ENCODE measurements at places on chromosomes 3 and 15. TPM values are rescaled to one million over a fixed set of nuclear protein-coding genes. Genes with fewer than 3 reads are reported as not detected.

The FGF12 gene
- polyA plus RNA-seq, result 0.03 TPM

The TRPM1 gene
- 0.16 TPM for polyA plus RNA-seq

The SERPINI1 gene
- polyA plus RNA-seq, result 8.4 TPM

The SNTN gene
- polyA plus RNA-seq, result not detected

The CASR gene
- polyA plus RNA-seq, result not detected

The CADM2 gene
- 0.37 TPM for polyA plus RNA-seq

GRCh38 chr3:193845144-193845543 is 252.1 kb downstream of the OPA1 start:
- H3K27ac ChIP-seq, result no peak overlapping the region
- DNase-seq, result no peak
- no peak overlapping the region for H3K4me3 ChIP-seq

DNA sequence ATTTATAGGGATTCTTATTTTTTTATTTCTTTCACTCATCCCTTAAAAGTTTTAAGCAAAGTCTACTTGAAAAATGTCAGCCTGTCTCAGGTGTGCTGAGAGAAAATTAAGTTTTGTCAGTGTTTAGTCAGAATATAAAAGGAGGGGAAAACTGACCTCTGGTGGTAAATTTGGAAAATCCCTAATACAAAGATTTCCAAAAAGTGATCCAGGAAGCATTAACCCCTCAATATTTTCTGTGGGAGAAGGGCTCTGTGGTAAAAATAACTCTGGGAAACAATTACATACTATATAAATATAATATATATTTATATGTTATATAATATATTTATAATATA is 41.0 kb upstream of the FRMD4B start:
- DNase-seq, result no peak
- no peaks in the 10 kb centered on the region for H3K4me1 ChIP-seq
- H3K4me3 ChIP-seq, result no peak overlapping the region
- no peaks in the 10 kb centered on the region for H3K27me3 ChIP-seq
- H3K36me3 ChIP-seq, result no peaks in the 10 kb centered on the region

DNA sequence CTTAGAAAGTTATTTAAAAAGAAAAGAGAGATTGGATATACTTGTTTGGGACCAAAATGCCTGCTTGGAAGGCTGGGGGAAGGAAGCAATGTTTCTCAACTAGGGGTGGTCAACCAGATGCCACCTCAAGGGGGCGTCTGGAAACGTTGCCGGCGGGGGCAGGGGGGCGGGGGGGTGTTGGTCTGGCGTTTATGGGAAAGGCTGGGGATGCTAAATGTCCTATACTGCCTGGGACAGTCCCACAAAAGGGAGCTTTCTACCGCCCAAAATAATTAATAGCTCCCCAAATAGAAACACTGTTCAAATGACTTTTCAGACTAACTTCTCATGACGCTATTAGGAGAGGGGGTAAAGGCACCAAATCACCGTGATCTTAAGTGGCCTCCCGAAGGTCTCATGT is 2.2 kb downstream of the POLG start:
- no peak overlapping the region for H3K4me3 ChIP-seq
- no peak overlapping the region for H3K27ac ChIP-seq
- no peaks in the 10 kb centered on the region for H3K27me3 ChIP-seq
- peak; percentile 52 for DNase-seq
- H3K36me3 ChIP-seq, result peaks cover 57% of the 10 kb centered on the region
- peaks cover 59% of the 10 kb centered on the region for H3K4me1 ChIP-seq

- H3K4me1 ChIP-seq, result peaks cover 54% of the 10 kb centered on the region
- peak overlapping the region; percentile 31 for H3K4me3 ChIP-seq
- DNase-seq, result peak; percentile 83
- no peaks in the 10 kb centered on the region for H3K27me3 ChIP-seq
- peak overlapping the region; percentile 89 for H3K27ac ChIP-seq
- no peaks in the 10 kb centered on the region for H3K36me3 ChIP-seq
Observed at GRCh38 chr3:10389995-10390394, 69.1 kb upstream of the SEC13 start.

DNA sequence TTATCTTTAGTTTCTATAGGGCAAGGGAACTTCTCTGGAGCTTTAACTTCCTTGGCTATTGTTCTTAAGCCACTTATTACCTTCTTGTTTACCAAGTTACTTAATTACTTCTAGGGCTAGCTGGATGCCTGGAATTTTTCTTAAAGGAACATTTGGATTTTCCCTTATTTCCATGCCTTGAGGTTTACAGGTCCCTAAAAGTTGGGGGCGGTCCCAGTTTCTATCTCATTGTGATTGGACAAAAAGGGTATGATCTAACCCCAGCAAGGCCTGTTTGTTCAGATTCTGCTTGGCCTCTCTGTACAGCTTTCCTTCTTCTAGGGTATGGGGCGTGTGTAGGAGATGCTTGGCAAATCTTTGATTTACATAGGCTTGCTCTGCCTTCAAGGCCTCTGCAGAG is 17.4 kb downstream of the PDHB start:
- H3K27me3 ChIP-seq, result no peaks in the 10 kb centered on the region
- H3K4me3 ChIP-seq, result no peak overlapping the region
- H3K27ac ChIP-seq, result no peak overlapping the region
- H3K36me3 ChIP-seq, result peaks cover 12% of the 10 kb centered on the region
- DNase-seq, result no peak

- H3K27ac ChIP-seq, result no peak overlapping the region
- H3K4me1 ChIP-seq, result peaks cover 46% of the 10 kb centered on the region
- DNase-seq, result peak; percentile 31
- no peaks in the 10 kb centered on the region for H3K27me3 ChIP-seq
- no peak overlapping the region for H3K4me3 ChIP-seq
Observed at GRCh38 chr3:125132815-125133214, 77.0 kb upstream of the HEG1 start.

DNA sequence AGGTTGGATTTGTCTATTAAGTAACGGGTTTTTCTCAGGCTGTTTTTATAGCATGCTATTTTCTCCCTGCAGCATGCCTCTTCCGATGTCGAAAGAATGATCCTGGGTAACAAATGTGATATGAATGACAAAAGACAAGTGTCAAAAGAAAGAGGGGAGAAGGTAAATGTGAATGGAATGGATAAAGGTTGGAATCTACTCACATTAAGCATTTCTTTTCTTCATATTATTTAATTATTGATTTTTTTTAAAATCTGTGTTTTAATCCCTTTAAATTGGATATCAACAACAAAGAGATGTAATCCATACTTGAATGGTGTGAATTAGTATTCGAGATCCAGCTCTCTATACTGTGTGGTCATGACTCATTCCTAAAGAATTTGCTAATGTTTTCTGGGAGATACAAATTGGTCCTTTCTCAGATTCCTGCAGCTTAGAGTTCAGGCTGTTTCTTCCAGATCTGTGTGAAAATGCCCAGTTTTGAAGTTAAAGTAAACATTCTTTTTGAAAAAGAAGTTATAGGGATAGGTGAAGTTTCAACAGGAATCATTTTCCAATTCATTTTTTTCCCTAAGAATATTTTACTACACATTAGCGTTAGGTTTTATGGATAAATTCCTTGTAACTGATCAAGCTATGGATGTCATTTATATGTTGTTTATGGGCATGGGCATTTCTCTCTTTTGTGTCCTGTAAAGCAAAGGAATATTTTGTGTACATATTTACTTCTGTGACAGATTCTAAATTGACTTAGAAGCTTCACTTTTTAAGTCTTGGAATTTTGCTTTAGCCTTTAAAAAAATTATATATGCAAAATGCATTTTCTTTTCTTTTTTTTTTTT is 20.8 kb upstream of the APH1B start:
- H3K27me3 ChIP-seq, result no peaks in the 10 kb centered on the region
- H3K4me1 ChIP-seq, result no peaks in the 10 kb centered on the region
- no peak overlapping the region for H3K27ac ChIP-seq
- H3K36me3 ChIP-seq, result peaks cover 18% of the 10 kb centered on the region

- no peak for DNase-seq
- H3K27me3 ChIP-seq, result no peaks in the 10 kb centered on the region
- no peak overlapping the region for H3K4me3 ChIP-seq
- H3K27ac ChIP-seq, result no peak overlapping the region
Observed at GRCh38 chr15:76140074-76140464, 80.3 kb downstream of the TMEM266 start.

DNA sequence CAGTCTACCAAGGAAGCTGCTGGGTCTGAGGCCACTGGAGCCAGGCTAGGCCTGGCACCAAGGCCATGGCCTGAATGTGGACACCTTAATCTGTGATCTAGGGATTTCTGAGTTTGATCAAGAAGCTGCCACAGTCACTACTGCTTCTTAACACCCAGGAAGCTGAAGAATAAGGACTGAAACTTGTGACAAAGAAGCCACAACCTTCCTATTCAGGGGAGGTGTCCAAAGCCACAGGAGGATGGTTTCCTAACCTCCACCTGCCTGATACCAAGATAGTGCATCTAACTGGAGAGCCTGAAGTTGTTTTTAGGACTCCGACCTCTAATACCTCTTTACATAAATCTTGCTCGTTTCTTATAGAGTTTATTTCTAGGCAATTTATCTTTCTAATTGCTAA is 5.5 kb upstream of the ANO10 start:
- no peak overlapping the region for H3K27ac ChIP-seq
- H3K4me3 ChIP-seq, result no peak overlapping the region
- H3K36me3 ChIP-seq, result no peaks in the 10 kb centered on the region
- DNase-seq, result no peak
- peaks cover 4% of the 10 kb centered on the region for H3K4me1 ChIP-seq
- H3K27me3 ChIP-seq, result no peaks in the 10 kb centered on the region

DNA sequence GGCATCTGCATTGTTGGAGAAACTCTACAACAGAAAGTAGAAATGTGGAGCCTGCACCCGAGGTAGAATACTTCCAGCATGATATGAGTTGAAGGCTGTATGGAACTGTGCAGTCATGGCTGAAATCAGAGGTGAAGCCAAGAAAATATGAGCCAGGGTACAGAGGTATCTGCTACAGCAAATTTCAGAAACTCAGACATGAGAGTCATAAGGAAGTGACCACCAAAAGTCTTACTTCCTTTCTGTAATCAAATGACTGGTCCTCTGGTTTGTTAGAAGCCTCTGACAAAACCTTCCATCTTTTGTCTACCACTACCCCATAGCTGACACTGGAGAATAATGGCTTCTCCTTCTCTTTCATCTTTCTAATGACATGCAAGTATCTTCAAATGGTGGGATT is 159.4 kb downstream of the TMEM108 start:
- no peak overlapping the region for H3K27ac ChIP-seq
- no peak overlapping the region for H3K4me3 ChIP-seq
- H3K4me1 ChIP-seq, result no peaks in the 10 kb centered on the region
- no peaks in the 10 kb centered on the region for H3K36me3 ChIP-seq

GRCh38 chr3:188533612-188534357 is 379.8 kb downstream of the LPP start:
- no peak overlapping the region for H3K4me3 ChIP-seq
- no peak for DNase-seq
- no peaks in the 10 kb centered on the region for H3K27me3 ChIP-seq
- peaks cover 3% of the 10 kb centered on the region for H3K36me3 ChIP-seq

DNA sequence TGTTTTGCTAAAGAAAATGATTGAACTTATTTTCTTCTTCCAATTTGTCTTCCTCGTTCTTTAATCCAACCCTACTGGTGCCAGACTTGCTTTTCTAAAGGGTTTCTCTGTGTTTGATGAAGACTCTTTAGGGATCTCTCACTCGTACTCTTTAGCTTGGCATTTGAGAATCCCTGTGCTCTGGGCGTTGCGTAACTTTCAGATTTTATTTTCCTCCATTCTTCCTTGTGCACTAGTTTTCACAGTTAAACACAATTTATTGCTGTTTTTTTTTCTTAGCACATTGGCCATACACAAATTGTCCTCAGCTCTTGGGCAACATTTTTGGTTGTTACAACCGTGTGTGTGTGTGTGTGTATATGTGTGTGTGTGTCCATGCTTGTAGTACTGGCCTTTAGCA is 95.8 kb upstream of the ADAMTSL3 start:
- H3K27me3 ChIP-seq, result no peaks in the 10 kb centered on the region
- no peak overlapping the region for H3K4me3 ChIP-seq
- H3K27ac ChIP-seq, result no peak overlapping the region
- H3K36me3 ChIP-seq, result no peaks in the 10 kb centered on the region
- no peak for DNase-seq
- no peaks in the 10 kb centered on the region for H3K4me1 ChIP-seq

DNA sequence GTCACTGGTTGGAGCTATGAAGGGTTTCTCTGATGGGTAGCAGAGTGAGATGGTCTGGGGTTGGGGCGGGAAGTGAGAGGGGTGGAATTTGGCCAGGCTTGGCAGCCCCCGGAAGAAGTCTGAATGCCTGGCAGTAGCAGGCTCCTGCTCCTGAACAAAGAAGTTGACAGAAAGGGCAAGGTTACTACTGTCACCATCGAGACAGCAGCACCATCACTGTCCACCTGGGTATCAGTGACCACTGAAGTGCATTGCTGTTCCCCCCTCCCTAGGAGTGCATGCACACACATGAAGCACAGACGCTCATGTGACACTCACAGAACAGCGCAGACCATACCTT is 42.9 kb downstream of the COLQ start:
- no peaks in the 10 kb centered on the region for H3K36me3 ChIP-seq
- H3K4me1 ChIP-seq, result no peaks in the 10 kb centered on the region
- no peak overlapping the region for H3K27ac ChIP-seq
- no peak overlapping the region for H3K4me3 ChIP-seq
- no peak for DNase-seq
- no peaks in the 10 kb centered on the region for H3K27me3 ChIP-seq

- H3K36me3 ChIP-seq, result peaks cover 33% of the 10 kb centered on the region
- no peak overlapping the region for H3K27ac ChIP-seq
- H3K4me3 ChIP-seq, result no peak overlapping the region
- H3K4me1 ChIP-seq, result no peaks in the 10 kb centered on the region
Observed at GRCh38 chr15:28123408-28124023, 24.4 kb upstream of the OCA2 start.

DNA sequence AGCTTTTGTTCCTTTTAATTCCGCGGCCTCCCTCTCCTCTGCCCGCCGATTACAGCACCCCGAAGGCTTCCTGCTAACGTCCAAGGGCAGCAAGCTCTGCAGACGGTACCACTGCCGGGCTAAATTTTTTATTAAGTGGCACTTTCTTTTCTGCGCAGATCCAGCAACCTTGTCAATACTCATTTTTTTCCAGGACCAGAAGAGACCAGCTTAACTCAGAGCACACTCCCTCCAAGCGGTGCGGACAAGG is 542 bp upstream of the MEIS2 start:
- no peak for DNase-seq
- H3K36me3 ChIP-seq, result no peaks in the 10 kb centered on the region
- peaks cover 41% of the 10 kb centered on the region for H3K4me1 ChIP-seq
- peak overlapping the region; percentile 57 for H3K4me3 ChIP-seq
- H3K27ac ChIP-seq, result no peak overlapping the region

DNA sequence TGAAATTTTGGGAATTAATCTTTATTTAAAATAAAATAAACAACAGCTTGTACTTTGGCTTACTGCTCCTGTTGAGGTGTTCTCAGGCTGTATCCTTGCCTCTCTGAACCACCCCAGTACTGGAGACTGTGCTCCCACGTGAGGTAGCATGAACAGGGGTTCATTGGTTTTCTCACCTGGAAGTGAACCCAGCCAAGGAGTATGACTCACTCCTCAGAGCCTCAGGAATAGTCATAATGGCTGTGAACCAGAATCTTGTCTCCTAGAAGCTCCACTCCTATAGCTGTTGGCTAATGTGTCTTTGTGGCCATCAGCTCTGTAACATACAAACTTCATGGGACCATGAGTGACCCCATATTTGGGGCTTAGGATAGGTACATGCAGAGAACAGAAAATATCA is 122.5 kb upstream of the ST8SIA2 start:
- H3K4me3 ChIP-seq, result no peak overlapping the region
- H3K27ac ChIP-seq, result no peak overlapping the region
- no peaks in the 10 kb centered on the region for H3K36me3 ChIP-seq
- DNase-seq, result no peak
- no peaks in the 10 kb centered on the region for H3K4me1 ChIP-seq

- H3K4me3 ChIP-seq, result no peak overlapping the region
- no peaks in the 10 kb centered on the region for H3K4me1 ChIP-seq
- no peak for DNase-seq
- H3K27ac ChIP-seq, result no peak overlapping the region
- peaks cover 11% of the 10 kb centered on the region for H3K36me3 ChIP-seq
Observed at GRCh38 chr3:43346978-43347749, 60.8 kb downstream of the SNRK start.
